Activated T-cell treated with anti-CD3 and anti-CD28 coated beads for 1 hour (primary cell): ENCODE measurements at places on chromosomes 3 and 15.

GRCh38 chr3:107153981-107154380 lies 223.3 kb upstream of the CCDC54 start:
- no peak for DNase-seq

- DNase-seq = no peak
Observed at GRCh38 chr3:135981701-135982403, 16.3 kb downstream of the PPP2R3A start.

GRCh38 chr3:41742121-41742520 lies 219.8 kb downstream of the ULK4 start:
- DNase-seq = no peak

DNA sequence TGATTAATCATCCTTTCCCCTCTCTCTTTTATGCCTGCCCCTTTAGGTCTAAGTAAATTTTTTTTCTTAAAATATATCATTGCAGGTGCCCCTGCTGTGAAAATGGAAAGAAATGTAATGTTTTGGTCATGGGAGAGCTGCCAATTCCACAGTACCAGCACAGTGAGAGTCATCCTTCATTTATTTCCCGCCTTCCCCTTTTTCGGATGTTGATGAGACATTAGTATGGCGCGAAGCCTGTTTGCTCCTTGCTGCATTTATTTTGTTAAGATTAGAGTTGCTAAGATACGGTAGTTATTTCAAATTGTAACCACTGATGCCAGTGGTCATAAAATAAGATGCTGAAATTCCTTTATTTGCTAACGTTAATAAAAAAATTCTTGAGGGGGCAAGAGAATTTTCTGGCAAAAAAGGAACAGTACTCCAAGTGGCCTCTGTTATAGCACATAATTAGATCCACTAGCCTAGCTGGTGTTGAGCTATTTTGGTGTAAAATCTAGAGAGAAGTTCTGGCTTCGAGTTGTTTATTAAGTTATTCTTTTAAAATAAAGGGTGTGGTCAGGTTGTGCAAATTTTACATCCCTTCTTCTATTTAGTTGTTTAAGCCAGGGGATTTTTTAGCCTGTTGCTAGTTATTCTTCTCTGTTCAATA lies 62.8 kb downstream of the MDFIC2 start:
- DNase-seq = no peak

DNA sequence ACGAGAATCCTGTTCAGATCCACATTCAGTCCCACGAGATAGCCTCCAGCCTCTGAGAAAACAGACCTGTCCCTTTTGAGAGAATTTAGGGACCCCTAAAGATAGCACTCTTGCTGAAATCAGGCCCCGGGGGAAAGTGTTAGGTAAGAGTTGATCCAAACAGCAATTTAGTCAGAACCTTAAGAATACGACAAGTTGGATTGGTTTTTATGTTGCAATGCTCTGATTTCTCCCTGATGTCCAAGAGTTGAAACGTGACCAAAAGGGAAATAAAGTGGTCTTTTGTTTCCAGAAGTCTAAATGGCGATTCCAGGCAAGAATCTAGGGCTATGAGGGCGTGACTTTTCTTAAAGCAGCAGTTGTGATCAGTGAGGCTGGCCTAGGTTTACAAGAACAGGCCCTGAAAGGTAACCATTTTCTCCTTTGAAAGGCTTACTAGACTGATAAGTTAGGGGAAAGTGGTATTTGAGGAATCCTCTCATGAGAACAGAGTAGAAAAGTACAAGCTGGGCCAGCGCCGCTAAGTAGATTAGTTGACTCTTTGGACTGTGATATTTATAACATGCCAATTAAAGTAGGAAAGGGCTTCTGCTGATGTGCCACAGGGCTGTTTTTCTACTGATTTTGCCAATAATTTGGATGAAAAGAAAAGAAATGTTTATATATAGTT lies 4.9 kb downstream of the MAN2A2 start:
- no peak for DNase-seq

DNA sequence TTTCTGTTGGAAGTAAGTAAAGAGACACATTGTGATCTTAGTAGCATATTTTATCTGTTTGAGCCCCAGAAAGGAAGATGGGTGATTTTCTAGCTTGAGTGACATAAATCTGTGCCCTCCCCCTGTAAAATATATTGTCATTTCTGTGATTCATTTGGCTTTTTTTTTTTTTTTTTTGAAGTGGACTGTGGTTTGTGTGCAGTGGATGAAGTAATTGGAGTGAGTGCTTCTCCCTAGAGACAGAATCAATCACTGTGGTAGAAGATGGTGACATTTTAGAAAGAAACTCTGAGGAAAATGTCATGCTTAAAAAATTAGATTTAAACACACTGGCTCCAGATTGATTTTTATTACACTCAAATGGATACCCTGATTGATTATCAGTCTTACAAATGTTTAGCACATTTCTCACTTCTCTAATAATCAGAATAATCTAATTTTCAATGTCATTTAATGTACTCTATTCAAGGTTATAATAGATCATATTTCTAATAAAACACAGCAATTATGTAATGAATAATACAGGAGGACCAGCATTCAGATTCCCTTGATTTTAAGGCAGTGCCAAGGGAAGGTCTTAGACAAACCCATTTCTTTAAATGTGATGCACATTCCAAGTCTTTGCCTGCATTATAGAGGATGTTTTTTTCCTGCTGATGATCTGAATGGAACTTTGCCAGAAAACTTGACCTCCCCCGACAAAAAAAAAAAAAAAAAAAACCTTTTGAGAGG lies 116.6 kb downstream of the TOP2B start:
- DNase-seq = no peak

DNA sequence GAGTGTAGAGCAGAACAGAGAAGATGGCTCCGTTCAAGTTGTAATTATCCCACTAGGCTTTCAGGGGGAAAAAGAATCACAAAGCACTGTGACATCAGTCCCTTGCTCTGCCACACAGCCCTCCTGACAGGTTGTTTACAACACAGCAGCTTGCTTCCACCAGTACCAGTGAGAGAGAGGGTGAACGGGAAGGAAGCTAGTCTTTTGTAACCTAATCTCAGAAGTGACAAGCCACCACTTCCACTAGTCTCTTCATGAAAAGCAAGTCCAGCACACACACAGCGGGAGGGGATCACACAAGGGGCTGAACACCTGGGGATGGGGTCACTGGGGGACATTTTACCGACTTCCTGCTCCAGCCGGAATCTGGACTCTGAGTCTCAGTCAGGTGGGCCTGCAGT lies 86.3 kb downstream of the FAM81A start:
- DNase-seq = no peak

DNA sequence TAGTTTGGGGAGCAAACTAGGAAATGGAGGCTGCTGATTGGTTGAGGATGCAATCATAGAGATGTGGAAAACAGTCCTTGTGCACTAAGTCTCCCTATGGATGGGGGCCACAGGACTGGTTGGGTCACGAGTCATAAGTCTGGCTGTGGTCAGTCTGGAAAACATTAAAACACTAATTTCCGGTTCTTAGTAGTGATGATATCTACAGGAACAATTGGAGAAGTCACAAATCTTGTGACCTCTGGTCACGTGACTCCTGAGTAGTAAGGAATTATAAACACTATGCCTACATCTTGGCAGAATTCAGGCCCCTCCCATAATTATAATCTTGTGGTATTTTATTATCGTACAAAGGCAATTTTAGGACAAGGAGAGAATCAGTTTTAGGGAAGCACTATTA lies 317.3 kb upstream of the ARPP21 start:
- DNase-seq = no peak

DNA sequence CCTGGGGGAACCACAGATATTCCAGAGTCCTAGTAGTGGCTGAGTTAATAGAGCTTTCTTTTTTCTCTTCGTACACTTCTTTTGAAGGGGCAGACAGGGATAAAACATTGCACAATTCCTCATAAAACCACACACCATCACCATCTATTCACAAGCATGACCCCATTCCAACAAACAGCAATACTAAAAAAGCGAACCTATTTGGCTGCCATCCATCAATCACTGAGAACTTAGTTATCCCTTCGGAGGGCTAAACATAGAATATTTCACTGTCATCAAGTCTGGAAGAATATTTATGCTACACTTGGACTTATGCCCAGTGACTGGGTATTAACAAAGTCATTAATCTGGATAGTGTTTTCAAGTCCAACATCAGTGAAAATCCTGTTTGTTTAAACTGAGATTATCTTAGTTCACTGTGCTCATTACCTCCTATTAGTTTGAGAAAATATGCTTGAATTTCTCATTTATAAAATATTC lies 80.3 kb upstream of the PRTG start:
- no peak for DNase-seq

- no peak for DNase-seq
Observed at GRCh38 chr3:193407112-193407511, 28.6 kb upstream of the ATP13A5 start.

GRCh38 chr3:135452881-135453280 lies 512.6 kb upstream of the PPP2R3A start:
- DNase-seq = no peak
